ENCODE measurements at places on chromosomes 4 and X.

GRCh38 chr4:53956053-53956452, 108.4 kb downstream of the CHIC2 start:
- no peak for DNase-seq

DNA sequence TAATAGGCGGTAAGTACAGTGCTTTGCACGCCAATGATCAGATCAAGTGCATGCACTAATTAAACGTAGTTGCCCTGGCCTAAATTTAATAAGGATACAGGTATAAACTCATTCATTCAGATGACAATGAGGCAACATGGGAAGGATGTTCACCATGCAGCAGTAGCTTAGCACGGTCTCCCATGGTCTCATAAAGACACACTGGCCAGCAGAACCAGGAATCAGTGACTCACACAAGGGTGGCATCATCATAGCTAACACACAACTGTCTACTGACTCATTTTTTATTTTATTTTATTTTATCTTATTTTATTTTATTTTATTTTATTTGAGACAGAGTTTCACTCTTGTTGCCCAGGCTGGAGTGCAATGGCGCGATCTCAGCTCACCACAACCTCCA, 42.7 kb downstream of the TMEM156 start:
- peak; percentile 63 for DNase-seq

DNA sequence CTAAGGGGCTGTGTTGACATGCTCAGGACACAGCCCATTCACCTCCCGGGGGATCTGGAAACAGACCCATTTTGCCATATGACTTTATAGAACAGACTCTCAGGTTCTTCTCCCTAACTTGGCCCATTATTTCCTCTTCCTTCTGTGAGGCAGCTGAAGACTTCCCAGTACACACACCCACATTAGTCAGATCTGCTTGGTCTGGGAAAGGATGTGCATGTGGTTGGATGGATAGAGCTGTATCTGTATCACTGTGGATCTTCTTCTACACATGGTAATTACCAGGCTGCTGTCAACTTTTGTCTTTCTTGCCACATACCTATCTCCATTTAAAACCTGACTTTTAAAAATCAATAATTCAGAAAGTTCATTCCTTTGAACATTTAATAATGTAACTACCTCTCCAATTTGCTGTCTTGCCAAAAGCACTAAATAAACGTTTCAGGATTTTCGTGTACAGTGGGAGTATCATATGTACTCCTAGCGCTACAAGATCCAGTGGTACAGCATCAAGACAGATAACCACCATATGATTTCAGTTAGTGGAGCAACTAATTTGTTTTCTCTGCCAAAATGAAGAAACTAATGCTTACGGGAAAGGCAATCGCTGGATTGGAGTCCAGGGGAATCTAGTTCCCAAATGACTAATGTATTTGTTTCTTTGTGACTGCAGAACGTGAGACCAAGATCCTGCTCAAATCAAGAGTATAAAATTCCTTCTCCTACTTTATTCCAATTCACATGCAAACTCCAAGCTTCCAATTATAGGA, 134.1 kb upstream of the MAP3K15 start:
- DNase-seq = peak; percentile 59

DNA sequence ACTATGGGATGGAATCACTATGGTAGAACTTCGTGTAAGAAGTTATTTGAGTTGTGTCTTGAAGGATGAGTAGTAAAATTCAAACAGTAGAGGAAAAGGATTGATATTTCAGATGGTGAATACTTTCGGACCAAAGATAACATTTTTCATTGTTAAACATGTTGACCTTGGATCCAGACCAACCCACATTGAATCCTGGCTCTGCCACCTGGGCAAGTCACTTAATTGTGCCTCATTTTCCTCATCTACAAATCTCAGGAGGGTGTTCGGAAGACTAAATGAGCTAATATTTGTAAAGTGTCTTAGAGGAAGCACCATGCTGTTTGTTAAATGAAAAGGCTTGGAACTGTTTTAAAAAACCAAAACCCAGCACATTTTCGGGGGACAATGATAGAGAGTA, 1.4 kb upstream of the AIFM1 start:
- no peak for DNase-seq

GRCh38 chr4:103915224-103915869, 195.6 kb upstream of the TACR3 start:
- DNase-seq = peak; percentile 5

GRCh38 chr4:145625677-145626622, 6.8 kb downstream of the MMAA start:
- DNase-seq = no peak

DNA sequence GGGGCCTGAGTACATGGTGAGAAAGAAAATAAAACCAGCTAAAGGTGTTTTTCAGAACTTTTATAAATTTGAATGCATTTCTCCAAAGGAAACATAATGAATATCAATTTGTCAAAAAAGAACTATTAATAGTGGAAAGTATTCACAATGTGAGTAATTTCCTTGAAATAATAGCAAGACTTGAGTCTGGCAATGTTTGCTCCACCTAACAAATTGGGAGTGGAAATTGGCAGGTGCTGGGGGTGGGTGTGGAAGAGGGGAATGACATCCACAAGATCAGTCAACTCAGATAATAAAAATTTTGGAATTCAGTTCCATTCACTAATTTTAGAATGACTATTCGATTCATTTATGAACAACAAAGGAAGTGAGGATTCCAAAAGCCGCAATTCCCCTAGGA, 884.8 kb upstream of the SLIT2 start:
- no peak for DNase-seq

GRCh38 chr4:84931961-84932360, 34.5 kb downstream of the WDFY3 start:
- no peak for DNase-seq

All from EH (cell line).